A172 (cell line): ENCODE measurements at places on chromosomes 2 and 18. TPM values are rescaled to one million over a fixed set of nuclear protein-coding genes. Genes with fewer than 3 reads are reported as not detected.

DNA sequence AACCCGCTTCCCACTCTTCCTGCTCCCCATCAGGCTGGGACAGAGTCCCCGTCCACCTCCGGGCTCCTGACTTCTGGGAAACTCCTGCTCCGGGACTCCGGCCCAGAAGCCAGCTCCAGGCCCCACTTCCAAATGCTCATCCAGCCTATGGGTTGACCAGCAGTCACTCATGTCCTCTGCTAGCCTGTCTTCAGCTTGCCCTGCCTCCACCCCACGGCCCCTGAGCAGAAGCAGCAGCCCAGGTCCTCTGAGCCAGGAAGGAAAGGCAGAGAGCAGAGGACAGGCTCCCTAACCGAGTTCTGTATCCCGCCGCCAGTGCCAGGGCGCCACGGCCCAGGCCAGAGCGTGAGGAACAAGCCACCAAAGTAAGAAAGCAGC lies 86.4 kb upstream of the ID2 start:
- no peak for DNase-seq

DNA sequence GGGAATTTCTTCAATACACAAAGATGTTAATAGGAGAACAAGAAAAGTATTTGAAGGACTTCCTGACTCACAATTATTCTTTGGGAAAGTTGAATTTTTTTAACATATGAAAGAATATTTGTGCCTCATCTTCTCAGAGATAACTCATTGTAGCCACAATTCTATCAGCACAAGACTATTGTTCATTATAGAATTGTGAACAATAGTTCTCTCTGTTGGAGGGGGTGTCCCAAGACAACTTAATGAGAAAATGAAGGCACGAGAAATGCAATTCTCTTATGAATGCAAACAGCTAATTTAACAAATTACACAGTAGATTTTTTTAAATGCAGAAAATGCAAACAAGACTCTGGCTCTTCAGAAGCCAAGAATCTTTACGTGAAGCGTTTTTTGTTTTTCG lies 157.0 kb downstream of the BARD1 start:
- no peak for DNase-seq

DNA sequence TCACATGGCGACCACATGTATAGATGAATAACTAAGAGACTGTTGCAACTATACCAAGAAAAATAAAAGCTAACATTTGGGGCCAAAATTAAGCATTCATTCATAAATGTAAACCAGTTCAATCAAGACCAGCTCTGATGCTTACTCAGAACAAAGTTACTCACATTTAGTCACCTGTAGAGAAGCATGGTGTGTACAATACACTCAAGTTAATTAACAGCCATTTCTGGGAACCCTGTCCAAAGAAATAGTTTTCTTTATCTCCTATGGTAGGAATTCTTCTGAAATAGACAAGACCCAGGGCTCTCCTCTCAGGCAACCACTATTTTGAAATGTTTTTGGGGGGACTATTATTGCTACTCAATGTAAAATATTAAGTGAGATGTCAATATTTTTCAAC lies 1.6 kb downstream of the SCN3A start:
- no peak for DNase-seq

DNA sequence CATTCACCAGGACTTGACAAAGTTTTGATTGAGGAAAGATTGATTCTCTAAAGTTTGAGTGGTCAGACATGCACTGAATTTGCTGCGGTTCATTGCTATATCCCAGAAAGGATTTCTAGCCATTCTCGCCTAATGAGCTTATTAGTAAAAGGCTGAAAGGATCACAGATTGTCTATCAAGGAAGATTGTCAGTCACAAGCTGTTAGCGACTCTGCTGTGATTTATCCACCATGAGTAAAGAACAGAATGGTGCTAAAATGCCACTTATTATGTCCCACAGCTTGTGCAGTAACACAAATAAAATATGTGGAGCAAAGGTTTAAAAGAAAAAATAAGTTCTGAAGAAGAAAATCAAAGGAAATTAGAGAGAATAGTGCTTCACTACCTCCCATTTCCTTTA lies 701.2 kb upstream of the CDH7 start:
- DNase-seq = no peak

- DNase-seq = no peak
These were observed 40.1 kb upstream of the AKAIN1 start for GRCh38 chr18:5237083-5237722.

DNA sequence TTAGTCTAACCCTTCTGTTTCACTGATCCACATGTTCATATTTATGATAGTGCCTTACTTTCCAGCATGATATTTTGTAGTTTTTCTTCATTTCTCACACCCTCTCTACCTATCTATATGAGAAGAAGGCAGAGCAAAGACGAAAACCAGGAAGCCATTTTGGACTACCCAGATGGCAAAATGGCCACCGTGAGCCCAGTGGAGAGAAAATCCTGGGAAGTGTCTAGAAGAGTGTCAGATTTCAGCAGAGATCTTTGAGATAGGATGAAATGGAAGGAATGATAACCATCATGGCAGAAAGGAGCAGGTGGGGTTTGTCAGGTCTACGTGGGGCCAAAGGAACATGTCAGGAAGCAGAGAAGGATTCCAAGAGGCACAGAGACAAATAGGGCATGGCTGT lies 84.0 kb upstream of the MYCN start:
- no peak for DNase-seq

- no peak for DNase-seq
These were observed 17.2 kb downstream of the SULT1C2 start for GRCh38 chr2:108305901-108306300.

DNA sequence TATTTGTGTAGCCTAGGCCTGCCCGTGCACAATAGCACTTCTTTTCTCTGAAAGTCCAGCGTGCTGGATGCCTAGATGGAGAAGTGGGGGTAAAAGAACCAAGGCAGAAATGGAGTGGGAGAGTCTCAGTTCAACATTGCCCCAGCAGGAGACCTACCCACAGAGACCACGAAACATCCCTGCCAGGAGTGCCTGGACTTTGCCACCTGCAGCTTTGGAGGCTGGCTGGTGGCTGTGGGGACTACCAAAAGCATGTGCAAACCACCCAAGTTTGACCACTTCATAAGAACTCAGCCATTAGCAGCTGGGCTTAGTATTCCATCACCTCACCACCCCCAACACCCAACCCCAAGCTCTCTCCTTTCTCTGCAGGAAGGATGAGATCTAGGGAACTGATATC lies 416.9 kb upstream of the ID2 start:
- peak; percentile 18 for DNase-seq

DNA sequence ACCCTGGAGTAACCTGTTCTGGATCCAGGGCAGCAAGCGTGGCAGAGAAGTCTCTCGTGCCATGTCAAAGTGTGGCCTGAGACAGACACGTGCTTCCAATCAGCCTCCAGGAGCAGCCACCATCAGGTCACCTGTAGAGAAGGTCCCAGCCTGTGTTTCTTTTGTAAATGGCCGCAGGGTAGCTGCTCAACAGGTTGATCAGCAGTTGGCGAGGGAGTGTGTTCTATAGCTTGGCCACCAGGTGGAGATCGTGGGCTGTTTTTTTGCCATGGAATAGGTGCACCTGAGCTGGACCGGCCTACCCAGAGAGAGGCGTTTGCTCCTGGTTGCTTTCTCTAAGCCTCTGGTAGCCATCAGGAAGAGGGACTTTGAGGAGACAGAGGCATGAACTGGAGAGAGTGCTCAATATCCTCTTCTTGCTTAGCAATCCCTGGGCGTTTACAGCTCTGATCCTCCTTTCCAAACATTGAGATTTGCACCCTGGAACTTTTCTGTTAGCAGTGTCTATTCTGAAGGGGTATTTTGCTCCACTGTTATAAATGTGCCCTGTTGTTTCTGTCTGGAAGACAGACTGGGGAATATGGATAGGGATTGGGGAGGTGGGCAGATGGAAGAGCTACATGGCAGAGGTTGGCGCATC lies 34.2 kb upstream of the EN1 start:
- DNase-seq = peak; percentile 72

- no peak for DNase-seq
These were observed 69.6 kb upstream of the SCN1A start for GRCh38 chr2:166197446-166197845.

- DNase-seq = no peak
These were observed 23.4 kb downstream of the MBOAT2 start for GRCh38 chr2:8980096-8980495.

GRCh38 chr2:181066333-181066732 lies 85.9 kb downstream of the UBE2E3 start:
- no peak for DNase-seq

DNA sequence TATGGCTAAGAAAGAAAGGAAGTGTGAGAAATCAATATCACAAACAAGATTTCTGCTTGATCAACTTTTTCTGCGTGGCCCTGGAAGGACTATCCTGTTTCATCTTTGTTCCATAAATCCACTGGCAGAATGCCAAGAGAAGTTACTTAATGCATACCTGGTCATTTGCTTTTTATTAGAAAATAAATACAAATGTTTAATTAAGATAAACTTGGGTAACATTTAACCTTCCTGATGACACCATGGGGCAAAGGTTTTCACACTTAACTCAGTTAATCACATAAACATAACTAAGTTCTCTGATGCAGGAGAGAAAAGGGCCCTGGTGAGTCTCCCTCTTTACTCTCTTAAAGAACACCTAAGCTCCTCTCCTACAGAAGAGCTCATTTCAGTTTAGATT lies 203.3 kb downstream of the AFF3 start:
- no peak for DNase-seq

GRCh38 chr2:8753609-8754008 lies 71.8 kb downstream of the ID2 start:
- no peak for DNase-seq

- DNase-seq = peak; percentile 57
These were observed 28.9 kb downstream of the SPIRE1 start for GRCh38 chr18:12628706-12629702.

GRCh38 chr18:26617151-26617554 lies 68.8 kb upstream of the KCTD1 start:
- DNase-seq = peak; percentile 88

GRCh38 chr2:235870515-235870914 lies 297.7 kb downstream of the GBX2 start:
- DNase-seq = no peak

GRCh38 chr2:181306785-181307184 lies 150.4 kb upstream of the ITGA4 start:
- no peak for DNase-seq

- DNase-seq = no peak
These were observed 582.4 kb upstream of the RAB6C start for GRCh38 chr2:129396980-129397599.

DNA sequence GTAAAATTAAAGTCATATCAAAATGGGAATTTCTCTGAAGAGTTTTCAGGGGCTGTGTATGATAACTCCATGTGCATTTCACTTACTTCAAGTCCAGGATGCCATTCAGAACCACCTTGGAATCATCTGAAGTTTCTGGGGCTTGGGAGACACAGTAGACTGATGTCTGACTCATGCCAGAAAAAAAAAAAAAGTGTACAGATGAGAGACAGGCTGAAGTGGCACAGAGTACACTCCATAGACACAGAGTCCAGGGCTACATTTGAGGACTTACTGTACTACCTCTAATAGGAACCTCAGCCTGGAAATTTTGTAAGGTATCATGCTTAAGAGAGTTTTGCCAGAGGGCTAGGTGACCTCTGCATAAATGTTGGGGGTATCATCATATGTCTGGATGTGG lies 92.0 kb downstream of the SS18 start:
- no peak for DNase-seq

GRCh38 chr18:22608847-22609246 lies 191.1 kb upstream of the CTAGE1 start:
- DNase-seq = no peak

DNA sequence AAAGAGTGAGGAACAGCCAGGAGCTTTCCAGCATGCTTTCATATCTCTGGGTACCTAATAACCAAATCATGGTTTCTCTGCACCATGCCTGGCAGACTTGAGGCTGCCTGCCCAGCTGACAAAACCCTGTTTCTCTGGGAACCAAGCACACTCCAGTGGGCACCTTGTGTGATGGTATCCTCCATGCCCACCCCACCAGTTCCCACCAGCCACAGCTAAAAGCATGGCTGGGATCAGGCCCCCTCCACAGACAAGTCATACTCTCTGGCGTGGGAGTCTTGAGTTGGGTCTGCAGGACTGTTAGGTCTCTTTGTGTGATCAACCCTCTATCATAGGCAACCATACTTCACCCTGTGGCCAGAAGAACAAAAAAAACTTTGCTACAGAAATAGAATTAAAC lies 56.0 kb downstream of the TMEM163 start:
- DNase-seq = no peak

DNA sequence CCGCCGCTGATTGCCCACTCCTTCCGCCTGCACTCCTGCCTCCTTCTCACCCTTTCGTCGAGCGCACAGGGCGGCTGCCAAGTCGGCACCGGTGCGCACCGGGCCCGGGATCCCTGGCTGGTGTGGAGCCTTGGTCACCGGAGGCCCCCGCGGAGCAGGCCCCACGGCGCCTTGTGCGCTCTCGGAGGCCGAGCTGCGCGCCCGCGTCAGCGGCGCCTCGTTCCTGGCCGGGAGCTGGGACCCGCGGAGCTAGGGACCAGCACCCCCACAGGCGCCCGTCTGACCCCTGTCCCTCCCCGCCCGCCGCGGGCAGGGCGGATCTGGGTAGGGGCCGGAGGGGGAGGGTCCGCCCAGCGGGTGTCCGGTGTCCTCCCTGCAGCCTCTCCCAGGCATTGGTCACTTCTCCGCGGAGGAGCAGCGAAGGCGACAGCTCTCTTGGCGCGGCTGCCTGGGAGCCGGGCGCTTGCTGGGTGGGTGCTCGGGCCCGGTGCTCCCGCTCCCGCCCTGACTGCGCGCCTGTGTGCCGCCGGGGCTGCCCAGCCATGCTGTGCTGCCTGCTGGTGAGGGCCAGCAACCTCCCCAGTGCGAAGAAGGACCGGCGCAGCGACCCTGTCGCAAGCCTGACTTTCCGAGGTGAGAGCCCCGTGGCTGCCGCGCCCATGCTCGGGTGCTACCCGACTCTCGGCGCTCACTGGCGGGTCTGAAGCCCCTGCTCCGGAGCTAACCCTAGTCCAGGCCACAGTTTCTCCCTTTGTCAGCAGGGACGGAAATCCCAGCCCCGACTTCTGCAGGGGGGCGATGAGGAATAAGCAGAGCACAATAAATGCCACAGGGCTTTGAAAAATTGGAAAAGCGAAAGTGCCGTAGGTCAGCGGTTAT lies 13.2 kb downstream of the DYSF start:
- peak; percentile 35 for DNase-seq

- DNase-seq = no peak
These were observed 221.2 kb downstream of the PIEZO2 start for GRCh38 chr18:10928011-10928771.

- peak; percentile 27 for DNase-seq
These were observed at the start of gene ZNF521 for GRCh38 chr18:25351777-25352628. Gene ZNF521 (minus strand): TSS chr18:25352166. CDS start chr18:25350946, 1,220 bp downstream.

- no peak for DNase-seq
These were observed 776 bp downstream of the EMILIN2 start for GRCh38 chr18:2847317-2848246.

GRCh38 chr2:37000318-37000717 lies 34.0 kb upstream of the STRN start:
- peak; percentile 45 for DNase-seq

DNA sequence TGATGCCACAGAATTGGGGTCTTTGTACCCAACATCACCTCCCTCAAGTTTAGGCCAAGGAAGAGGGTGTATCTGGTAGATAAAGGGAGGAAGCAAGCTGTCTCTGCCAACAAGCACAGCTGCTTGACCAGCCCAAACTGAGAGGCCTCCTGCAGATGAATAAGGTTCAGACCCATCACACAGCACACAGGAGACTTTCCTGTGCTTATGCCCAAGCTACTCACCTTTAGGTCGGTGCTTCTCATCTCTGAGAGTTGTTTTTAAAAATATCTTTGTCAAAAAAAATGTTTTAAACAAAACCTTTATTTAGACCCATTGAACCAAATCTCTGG lies 24.7 kb upstream of the SP3 start:
- DNase-seq = no peak

SNED1 gene
- 2.5 and 5.2 TPM in 2 replicates for total RNA-seq

GFPT1 gene
- total RNA-seq = 31.9 and 39.5 TPM in 2 replicates

DSG1 gene
- total RNA-seq = not detected in 2 replicates

CD302 gene
- total RNA-seq = 9.2 and 10.0 TPM in 2 replicates

CENPO gene
- total RNA-seq = 47.1 and 54.0 TPM in 2 replicates
